ENCODE measurements at places on chromosomes 6 and 20.

DNA sequence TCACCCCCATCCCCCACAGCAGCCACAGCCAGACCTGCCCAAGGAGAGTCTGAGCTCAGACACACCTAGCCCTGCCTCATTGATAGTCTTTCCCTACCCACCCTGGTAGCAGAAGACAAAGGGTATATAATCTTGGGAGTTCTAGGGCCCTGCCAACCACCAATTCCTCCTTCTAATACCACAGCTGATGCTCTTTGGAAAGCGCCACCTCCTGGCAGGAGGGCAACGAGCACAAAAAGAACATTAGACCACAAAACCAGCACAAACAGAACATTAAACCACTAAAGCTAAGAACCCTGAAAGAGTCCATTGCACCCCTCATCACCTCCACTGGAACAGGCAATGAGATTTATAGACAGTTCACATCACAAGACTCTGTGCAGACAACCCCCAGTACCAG, 195.8 kb upstream of the FUT9 start:
- no peak for DNase-seq

DNA sequence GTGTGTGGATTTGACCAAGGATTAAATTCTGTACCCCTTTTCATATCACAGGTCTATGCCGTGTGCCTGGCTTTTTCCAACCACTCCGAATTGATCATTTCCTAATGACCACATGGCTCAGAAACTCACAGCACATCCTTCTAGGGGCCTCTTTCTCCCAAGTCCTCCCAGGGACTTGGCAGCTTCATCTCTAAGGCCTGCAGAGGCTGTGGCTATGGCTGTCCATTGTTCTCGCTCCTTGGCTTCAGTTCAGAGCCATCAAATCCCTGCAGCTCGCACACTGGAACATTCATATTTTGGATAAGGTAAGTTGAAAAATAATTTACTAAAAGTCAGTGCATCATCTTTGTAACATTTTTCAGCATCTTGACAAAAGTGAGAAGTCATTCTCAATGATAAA, 497.2 kb upstream of the CDH4 start:
- DNase-seq = no peak

GRCh38 chr6:10347561-10348327, 67.1 kb downstream of the TFAP2A start:
- DNase-seq = no peak

DNA sequence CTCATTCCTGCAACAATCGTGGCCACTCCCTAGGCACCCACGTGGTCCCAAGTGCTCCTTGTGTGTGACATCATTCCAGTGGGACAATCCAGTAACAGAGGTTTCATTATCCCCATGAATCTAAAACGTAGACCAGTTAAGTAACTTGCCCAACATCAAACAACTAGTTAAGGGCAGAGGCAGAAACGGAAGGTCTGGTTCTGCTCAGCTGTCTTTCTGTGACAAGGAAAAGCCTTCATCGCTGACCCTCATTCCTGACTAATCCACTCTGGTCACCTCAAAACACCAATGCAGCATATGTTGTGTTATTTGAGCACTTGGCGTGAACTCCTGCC, 261.4 kb upstream of the JARID2 start:
- DNase-seq = no peak

- DNase-seq = no peak
Observed at GRCh38 chr6:30798494-30798893, 54.1 kb upstream of the IER3 start.

DNA sequence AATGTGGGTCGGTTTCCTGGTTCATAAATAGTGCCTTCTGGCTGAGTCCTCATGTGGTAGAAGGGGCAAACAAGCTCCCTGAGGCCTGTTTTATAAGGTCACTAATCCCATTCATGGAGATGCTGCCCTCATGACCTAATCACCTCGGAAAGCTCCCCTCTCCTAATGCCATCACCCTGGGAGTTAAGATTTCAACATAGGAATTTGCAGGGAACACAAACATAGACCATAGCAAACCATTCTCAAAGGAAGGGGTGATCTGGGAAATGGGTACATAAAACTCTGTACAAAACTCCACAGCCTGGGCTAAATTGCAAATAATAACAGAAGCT, 1.5 kb upstream of the ADTRP start:
- no peak for DNase-seq

GRCh38 chr6:32666420-32667300, at the start of gene HLA-DQB1:
TSS of gene HLA-DQB1 (minus strand) at chr6:32666657. CDS start at chr6:32666607, 50 bp downstream.
- DNase-seq = no peak

DNA sequence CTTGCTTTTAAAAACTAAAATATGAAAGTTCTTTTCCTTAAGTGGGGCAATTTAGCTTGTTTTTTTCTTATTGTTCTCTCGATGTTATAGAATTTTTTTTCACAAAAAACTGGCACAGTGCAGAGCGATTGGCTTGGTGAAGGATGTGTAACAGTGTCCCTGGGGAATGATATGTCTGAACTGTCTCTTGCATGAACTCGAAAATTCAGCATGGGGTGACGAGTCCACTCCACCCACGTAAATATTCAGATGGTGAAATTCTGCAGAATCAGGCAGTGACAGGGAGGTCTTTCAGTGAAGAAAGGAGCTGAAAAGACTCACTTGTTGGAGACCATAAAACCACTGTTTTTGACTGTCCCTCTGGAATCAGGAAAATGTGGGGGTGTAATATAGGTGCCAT, 505.3 kb downstream of the MMUT start:
- no peak for DNase-seq

- DNase-seq = no peak
Observed at GRCh38 chr6:169487579-169488436, 214.0 kb downstream of the WDR27 start.

GRCh38 chr6:102075539-102075938, 682.0 kb downstream of the GRIK2 start:
- DNase-seq = no peak

GRCh38 chr6:137170266-137171052, 3.0 kb downstream of the IL22RA2 start:
- no peak for DNase-seq

GRCh38 chr6:30066082-30066481, 916 bp upstream of the PPP1R11 start:
- no peak for DNase-seq

DNA sequence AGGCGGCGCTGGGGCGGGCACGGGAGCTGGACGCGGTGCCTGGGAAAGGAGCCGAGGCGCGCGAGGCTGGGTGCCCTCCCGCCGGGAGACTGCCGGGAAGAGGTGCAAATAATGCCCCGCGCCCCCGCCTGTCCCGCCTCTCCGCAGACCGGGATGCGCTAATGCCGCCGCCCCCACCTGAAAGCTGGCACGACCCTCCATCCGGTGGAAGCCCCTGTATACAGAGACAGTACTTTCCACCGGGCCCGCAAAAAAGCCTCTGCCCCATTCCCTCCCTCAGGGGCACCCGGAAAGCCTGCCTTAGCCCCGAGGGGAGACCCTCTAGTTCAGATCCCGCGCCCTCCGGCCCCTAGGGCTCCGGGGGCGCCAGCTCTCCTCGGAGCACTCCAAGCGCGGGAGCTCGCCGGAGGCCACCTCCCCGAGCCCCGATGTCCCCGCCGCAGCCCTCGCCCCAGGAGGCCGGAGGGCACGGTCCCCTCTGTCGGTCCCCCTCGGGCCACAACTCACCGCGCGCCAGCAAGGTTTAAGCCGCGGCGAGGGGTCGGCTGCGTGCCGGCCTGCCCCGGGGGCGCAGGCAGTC, 1.2 kb downstream of the GRM4 start:
- no peak for DNase-seq
